ENCODE measurements at places on chromosomes 7 and 10.

- no peak for DNase-seq
Observed at GRCh38 chr7:129366-130221, 62.8 kb upstream of the FAM20C start.

GRCh38 chr10:44715136-44715535 lies 196.0 kb upstream of the TMEM72 start:
- DNase-seq: no peak

GRCh38 chr7:3246127-3246526 lies 54.9 kb upstream of the SDK1 start:
- no peak for DNase-seq

DNA sequence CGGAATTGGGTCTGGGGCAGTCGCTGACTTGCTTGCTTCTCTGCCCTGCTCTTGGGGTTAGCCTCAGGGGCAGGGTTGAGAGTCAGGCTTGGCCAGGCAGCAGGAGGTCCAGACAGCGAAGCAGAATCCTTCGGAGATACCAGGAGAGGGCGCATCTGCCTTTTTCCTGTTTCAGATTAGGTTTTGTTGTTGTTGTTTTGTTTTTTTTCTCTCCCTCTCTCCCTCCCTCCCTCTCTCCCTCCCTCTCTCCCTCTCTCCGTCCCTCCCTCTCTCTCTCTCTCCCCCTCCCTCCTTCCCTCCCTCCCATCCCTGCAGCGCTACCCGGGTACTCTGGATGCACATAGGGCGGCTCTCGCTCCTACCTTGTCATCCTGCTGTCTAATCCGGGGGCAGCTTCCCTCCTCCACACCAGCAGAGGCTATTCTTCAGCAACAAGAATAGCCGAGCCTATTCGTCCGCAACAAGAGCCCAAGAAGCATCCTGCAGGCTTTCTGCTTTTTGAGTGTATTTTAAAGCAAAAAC lies 758 bp upstream of the OPTN start:
- no peak for DNase-seq

DNA sequence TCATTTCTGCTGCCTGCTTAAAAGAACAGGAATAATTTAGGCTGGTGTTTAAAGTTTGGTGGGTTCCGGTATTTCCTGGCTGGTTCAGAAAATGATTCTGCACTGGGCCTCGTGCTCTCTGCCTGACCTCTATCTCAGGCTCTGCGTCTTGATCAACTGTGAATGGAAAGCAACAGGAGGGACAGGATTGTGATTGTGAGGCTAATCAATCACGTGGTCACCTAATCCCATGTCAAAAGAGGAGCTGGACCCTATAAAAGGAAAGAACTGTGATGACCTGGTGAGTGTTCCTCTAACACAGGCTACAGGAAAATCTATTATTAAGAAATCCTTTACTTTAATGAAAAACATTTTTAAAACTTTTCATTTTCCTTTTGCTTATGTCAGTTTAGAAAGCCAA lies at the start of gene DHX32:
DHX32 (minus strand) TSS at position 101 of the 400 bp plus-strand sequence. CDS start 468 bp downstream, outside the sequence.
- no peak for DNase-seq

DNA sequence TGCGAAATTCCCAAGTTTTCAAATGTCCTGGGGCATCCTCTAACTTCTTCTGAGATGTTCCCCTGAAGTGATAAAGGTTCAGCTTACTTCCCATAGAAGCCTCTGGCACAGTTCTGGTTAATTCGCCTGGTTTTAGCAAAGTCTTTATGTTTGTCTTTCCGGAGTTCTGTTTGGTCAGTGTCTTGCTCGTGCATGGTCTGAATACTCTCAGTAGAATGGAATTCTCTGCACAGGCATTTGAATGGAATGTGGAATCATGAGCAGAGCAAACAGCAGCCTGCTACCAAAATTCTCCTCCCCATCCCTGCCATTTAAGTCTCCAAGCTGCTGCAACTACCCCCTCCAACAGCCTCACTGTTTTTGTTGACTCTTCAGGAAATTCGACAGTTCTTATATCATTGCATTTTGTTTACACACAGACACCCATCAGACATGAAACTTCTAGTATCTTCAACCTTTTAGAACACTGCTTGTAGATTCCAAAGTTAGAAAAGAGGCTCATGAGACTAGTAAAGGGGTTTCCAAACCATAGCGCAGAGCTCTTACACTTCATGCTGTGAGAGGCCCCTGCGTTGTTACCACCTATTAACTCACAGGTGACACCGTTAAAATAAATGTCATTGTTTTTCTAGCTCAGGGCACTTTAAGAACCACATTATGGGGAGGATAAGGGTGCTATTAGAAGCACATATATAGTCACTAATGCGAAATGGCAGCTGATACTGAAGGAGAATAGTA lies 129.7 kb downstream of the PLCE1 start:
- DNase-seq: no peak

DNA sequence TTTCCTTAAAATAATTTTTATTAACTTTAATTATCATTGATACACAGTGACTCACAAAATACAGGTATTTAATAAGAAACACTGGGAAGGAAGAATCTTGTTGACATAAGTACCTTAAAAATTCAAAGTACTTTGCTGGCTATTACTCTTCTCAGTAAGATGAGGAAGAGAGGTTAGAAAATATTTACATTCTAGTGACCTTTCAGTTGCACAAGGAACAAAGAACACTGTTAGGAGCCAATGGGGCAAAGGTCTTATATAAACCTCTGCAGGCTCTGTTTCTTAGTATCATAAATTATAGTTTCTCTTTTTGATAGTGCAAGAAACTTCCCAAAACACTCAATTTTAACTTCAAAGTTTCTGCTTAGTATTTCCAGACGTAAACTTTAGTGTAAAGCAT lies 4.8 kb upstream of the TAX1BP1 start:
- no peak for DNase-seq

Measured in GF-D8 (cell line).